ENCODE measurements at places on chromosomes 13 and 19. TPM values are rescaled to one million over a fixed set of nuclear protein-coding genes. Genes with fewer than 3 reads are reported as not detected.

DNA sequence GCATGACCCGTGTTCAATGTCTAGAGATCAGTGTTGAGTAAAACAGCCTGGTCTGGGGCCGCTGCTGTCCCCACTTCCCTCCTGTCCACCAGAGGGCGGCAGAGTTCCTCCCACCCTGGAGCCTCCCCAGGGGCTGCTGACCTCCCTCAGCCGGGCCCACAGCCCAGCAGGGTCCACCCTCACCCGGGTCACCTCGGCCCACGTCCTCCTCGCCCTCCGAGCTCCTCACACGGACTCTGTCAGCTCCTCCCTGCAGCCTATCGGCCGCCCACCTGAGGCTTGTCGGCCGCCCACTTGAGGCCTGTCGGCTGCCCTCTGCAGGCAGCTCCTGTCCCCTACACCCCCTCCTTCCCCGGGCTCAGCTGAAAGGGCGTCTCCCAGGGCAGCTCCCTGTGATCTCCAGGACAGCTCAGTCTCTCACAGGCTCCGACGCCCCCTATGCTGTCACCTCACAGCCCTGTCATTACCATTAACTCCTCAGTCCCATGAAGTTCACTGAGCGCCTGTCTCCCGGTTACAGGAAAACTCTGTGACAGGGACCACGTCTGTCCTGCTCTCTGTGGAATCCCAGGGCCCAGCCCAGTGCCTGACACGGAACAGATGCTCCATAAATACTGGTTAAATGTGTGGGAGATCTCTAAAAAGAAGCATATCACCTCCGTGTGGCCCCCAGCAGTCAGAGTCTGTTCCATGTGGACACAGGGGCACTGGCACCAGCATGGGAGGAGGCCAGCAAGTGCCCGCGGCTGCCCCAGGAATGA lies 1.5 kb upstream of the CEACAM5 start:
- no peak for DNase-seq

DNA sequence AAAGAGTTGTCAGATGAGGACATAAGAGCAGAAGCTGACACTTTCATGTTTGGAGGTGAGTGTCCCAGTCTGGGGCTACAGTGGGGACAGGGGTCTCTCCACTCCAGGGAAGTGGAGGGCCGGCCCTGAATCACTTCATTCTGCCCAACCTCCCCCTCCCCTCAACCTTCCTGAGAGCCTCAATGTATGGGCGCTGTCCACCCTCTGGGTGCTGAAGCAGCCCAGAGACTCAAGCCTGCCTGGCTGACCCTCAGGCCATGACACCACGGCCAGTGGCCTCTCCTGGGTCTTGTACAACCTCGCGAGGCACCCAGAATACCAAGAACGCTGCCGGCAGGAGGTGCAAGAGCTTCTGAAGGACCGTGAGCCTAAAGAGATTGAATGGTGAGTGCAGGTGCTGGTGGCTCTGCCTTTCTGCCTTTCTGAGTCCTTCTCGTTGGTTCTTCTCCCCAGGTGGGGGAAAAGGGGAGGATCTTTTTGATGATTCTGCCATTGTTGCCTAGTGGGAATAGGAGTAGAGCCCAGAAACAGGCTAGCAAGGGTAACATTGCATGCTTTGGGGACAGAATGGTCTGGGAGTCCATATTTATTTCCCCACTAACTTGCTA lies 8.8 kb downstream of the CYP4F8 start:
- peak; percentile 12 for DNase-seq

DNA sequence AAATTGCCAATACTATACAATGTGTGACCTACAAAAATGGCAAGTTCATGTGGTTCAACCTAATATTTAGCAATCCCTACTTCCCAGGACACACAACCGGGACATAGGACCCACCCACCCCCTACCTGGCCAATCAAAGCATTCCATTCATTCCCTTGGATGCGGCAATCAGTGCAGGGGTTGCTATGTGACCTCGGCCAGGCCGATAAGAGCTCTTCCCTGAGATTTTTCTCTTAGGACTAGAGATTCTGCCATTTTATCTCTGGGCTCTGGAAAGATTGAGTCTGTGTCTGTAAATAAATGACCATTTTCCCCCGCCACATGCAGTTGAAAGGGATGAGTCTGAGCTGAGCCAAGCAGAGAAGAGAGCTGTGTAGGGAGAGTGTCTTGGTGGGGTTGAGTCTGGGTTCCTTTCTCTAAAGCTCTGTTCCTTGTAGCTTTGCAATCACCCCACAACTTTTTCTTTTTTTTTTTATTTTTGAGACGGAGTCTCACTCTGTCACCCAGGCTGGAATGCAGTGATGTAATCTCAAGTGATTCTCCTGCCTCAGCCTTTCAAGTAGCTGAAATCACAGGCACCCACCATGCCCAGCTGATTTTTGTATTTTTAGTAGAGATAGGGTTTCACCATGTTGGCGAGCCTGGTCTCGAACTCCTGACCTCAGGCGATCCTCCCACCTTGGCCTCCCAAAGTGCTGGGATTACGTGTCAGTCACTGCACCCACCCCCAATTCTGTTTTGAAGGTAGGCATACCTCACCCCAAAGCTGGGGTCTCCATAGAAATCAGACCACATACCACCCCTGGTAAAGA lies 7.4 kb downstream of the IFNL1 start:
- DNase-seq: no peak

DNA sequence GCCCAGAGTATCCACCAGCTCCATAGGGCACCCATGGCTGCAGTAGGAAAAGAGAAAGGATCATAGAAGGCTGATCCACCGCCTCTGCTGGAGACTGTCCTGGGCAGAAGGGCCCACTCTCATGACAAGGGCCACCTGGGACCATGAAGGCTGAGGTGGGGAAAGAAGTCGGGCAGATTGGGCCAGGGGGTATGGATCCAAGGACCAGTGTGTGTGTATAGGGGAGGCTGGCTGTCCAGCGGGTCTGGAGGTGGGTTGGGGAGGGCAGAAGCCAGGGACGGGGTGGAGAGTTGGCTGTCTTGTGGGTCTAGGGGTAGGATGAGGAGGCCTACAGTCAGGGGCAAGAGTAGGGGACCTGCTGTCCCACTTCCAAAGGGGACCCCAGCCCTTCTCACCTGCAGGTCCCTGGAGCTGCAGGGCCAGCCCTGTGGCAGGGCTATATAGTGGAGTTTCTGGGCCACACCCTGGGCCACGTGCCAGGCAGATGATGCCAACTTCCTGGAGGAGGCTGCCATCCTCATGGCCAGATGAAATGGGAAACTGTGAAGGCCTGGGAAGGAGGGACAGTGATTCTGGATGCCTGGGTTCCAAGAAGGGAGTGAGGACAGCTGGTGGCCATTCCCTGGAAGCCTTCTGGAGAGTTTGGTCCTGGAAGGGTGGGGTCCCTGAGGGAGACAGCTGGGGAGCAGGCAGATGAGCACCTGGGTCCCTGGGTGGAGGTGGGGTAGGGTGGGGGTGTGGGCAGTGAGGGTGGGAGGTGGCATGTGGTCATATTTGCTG lies at the start of gene FCGBP:
Gene FCGBP, minus strand, starts transcription at position 51 of the 780 bp plus-strand sequence.
- no peak for DNase-seq

- DNase-seq: no peak
Observed at GRCh38 chr19:14580623-14581237, 2.2 kb upstream of the CLEC17A start.

GRCh38 chr13:106121173-106121754 lies 414.2 kb downstream of the EFNB2 start:
- DNase-seq: no peak

GRCh38 chr19:30309905-30310601 lies 62.1 kb upstream of the ZNF536 start:
- no peak for DNase-seq

DNA sequence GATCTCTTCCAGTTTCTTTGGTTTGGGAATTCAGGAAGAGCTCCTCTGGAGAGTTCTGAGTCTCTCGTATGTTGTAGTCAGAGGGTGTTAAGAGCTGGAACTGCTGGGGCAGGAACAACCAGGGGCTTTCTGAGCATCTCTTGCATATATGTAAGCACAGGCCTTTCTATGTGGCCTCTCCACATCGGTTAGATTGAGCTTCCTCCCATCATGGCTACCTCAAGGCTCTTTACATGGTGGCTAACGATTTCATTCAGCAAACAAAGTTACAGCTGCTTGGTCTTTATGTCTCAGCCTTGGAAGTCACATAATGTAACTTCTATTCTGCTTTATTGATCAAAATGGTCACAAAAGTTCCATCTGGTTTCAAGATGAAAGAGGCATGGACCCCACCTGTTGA lies 20.5 kb upstream of the PLAUR start:
- DNase-seq: no peak

DNA sequence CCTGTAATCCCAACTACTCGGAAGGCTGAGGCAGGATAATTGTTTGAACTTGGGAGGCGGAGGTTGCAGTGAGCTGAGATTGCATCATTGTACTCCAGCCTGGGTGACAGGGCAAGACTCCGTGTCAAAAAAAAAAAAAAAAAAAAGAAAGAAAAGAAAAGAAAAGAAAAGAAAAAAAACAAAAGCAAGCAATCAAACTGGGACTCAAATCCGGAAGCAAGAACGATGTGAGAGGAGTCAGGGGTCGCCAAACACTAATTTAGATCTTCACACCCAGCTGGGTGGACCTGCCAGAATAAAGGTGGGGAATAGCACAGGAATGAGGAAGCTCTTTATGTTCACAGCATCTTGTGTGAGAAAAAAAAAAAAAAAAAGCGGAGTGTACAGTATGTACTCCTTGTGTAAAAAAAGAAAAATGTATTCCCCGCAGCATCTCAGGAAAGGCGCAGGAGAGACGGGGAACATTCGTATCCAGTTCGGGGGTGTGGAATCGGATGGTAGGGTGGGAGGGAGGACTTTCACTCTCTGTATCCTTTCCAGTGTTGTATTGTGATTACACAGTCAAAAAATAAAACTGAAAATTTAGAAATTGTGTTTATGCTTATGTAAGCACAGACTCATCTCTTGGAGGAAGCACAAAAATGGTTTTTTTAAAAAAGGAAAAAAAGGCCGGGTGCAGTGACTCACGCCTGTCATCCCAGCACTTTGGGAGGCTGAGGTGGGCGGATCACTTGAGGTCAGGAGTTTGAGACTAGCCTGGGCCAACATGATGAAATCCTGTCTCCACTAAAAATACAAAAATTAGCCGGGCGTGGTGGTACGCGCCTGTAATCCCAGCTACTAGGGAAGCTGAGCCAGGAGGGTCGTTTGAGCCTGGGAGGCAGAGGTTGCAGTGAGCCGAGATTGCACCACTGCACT lies 7.6 kb downstream of the DNAJB1 start:
- DNase-seq: no peak

DNA sequence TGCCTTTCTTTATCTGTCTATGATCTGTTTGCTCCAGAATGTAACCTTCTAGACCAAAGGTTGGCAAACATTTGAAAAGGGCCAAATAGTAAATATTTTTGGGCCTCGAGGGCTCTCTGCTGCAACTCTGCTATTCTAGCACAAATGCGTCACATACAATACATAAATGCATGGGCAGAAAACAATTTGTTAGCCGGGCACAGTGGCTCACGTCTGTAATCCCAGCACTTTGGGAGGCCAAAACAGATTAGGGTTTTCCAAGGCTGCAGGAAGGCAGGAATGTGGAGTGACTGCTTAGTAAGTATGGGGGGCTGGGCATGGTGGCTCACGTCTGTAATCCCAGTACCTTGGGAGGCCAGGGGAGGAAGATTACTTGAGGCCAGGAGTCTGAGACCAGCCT lies 21.9 kb upstream of the EVI5L start:
- no peak for DNase-seq

- DNase-seq: no peak
Observed at GRCh38 chr13:38617936-38618335, 68.9 kb upstream of the FREM2 start.

- no peak for DNase-seq
Observed at GRCh38 chr13:111175935-111176334, 60.8 kb downstream of the ARHGEF7 start.

The PSG2 gene
- total RNA-seq: not detected

The FCAR gene
- total RNA-seq: 19.5 TPM

The UCHL3 gene
- 22.8 TPM for total RNA-seq

The ZNF607 gene
- 8.3 TPM for total RNA-seq

The PTH2 gene
- not detected for total RNA-seq

The TINCR gene
- 0.76 TPM for total RNA-seq

The CCDC122 gene
- 10.6 TPM for total RNA-seq

The C19orf85 gene
- total RNA-seq: not detected
